ENCODE measurements at places on chromosomes 11 and 22. TPM values are rescaled to one million over a fixed set of nuclear protein-coding genes. Genes with fewer than 3 reads are reported as not detected.

- H3K27me3 ChIP-seq, result no peaks in the 10 kb centered on the region
- H3K27ac ChIP-seq, result no peak overlapping the region
- H3K4me1 ChIP-seq, result no peaks in the 10 kb centered on the region
- H3K4me3 ChIP-seq, result no peak overlapping the region
Measured at GRCh38 chr11:28366549-28367346, 258.6 kb downstream of the METTL15 start.

- H3K27me3 ChIP-seq, result peaks cover 3% of the 10 kb centered on the region
- H3K4me1 ChIP-seq, result peaks cover 9% of the 10 kb centered on the region
- DNase-seq, result no peak
- H3K27ac ChIP-seq, result no peak overlapping the region
- H3K36me3 ChIP-seq, result peaks cover 8% of the 10 kb centered on the region
- no peak overlapping the region for H3K4me3 ChIP-seq
Measured at GRCh38 chr22:42792453-42792908, 64.6 kb downstream of the ARFGAP3 start.

GRCh38 chr11:95674657-95675358, 114.8 kb downstream of the FAM76B start:
- no peak for DNase-seq
- H3K4me1 ChIP-seq, result no peaks in the 10 kb centered on the region
- no peaks in the 10 kb centered on the region for H3K36me3 ChIP-seq
- H3K27ac ChIP-seq, result no peak overlapping the region
- H3K4me3 ChIP-seq, result no peak overlapping the region

- no peak overlapping the region for H3K27ac ChIP-seq
- H3K27me3 ChIP-seq, result no peaks in the 10 kb centered on the region
- no peak overlapping the region for H3K4me3 ChIP-seq
- no peaks in the 10 kb centered on the region for H3K36me3 ChIP-seq
Measured at GRCh38 chr11:102138670-102139069, 28.4 kb downstream of the YAP1 start.

GRCh38 chr11:70423523-70424505, 25.5 kb downstream of the CTTN start:
- DNase-seq, result no peak
- peak overlapping the region; percentile 30 for H3K27ac ChIP-seq
- peak overlapping the region; percentile 74 for H3K4me3 ChIP-seq
- peaks cover 15% of the 10 kb centered on the region for H3K27me3 ChIP-seq
- peaks cover 5% of the 10 kb centered on the region for H3K4me1 ChIP-seq

GRCh38 chr11:17496406-17496805, 19.8 kb upstream of the ABCC8 start:
- H3K36me3 ChIP-seq, result no peaks in the 10 kb centered on the region
- peaks cover 7% of the 10 kb centered on the region for H3K27me3 ChIP-seq
- H3K27ac ChIP-seq, result no peak overlapping the region

GRCh38 chr11:7673724-7674434, 579 bp upstream of the CYB5R2 start:
- peaks cover 8% of the 10 kb centered on the region for H3K27me3 ChIP-seq
- H3K36me3 ChIP-seq, result no peaks in the 10 kb centered on the region
- H3K4me3 ChIP-seq, result peak overlapping the region; percentile 82

DNA sequence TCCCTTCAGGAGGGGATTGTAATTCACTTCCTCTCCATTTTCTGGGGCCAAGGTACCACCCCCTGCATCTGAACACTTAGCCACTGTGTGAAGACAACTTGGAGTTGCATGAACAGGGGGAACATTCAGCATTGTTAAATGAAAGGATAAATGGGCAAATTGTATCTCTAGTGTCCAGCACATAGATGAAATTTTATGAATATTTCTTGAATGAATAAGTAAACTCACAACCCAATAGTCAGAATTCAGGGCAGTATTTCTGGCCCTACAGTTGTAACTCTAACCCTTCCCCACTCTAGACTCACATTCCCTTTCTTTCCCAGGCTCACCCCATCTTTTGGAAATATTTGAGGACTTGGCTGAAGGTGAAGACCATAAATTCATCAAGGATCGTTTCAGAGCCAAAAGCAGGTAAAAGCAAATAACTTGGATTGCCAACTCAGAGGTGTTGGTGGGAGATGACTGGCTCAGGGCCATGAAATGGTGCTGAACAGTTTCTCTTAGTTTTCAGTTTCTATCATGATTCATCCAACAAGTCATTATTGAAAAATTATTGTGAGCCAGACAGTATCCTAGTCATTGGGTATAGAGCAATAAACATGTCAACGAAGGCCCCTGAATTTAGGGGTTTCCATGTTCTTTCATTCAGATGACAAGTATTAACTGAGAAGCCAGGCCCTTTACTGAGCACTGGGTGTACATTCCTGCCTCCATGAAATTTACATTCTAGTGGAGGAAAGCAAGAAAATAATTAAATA, 33.3 kb upstream of the ZC3H12C start:
- no peaks in the 10 kb centered on the region for H3K36me3 ChIP-seq
- peaks cover 3% of the 10 kb centered on the region for H3K27me3 ChIP-seq
- no peak overlapping the region for H3K4me3 ChIP-seq
- no peaks in the 10 kb centered on the region for H3K4me1 ChIP-seq

DNA sequence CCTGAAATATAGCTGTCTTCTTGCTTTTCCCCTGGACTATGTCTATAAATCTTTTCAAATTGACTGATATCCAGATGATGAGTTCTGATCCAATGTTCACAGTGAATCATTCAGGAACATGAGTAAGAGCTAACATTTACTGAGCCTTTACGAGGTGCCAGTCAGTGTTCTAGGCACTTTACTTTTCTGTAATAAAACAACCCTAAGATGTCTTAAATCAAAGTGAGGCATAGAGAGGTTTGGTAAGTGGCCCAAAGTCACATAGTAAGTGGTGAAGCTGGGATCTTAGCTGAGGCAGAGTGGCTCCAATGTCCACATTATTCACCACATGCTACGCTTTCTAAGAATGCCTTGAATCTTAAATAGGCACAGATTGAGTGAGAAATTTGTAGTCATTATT, 79.9 kb upstream of the OR4C15 start:
- H3K4me1 ChIP-seq, result no peaks in the 10 kb centered on the region
- no peak overlapping the region for H3K27ac ChIP-seq
- H3K27me3 ChIP-seq, result peaks cover 3% of the 10 kb centered on the region
- no peak for DNase-seq
- H3K4me3 ChIP-seq, result no peak overlapping the region

DNA sequence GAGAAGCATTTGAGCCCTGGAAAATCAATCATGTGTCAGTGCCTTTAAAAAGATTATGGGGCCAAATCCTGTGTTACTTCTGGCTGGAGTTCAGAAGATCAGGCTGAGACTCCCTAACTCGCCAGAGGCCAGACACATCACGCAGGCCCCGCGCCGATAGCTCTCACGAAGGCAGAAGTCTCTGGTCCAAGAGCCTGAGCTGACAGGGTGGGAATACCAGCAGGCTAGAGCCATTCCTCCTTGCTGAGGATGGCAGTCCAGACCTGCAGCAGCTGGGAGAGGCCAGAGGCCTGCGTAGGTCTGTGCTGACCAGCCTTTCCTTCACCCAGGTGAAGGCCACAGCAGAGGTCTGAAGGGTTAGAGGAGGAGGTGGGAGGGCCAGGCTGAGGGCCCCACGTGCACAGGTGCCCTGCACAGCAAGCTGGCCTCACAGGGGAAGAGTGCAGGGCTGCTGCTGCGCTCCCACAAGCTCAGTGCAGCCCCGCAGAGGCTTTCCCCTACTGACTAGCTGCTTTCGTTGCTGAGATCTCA, 52.9 kb downstream of the ST14 start:
- H3K4me1 ChIP-seq, result no peaks in the 10 kb centered on the region
- peak; percentile 3 for DNase-seq
- H3K27ac ChIP-seq, result no peak overlapping the region
- peaks cover 9% of the 10 kb centered on the region for H3K27me3 ChIP-seq
- H3K4me3 ChIP-seq, result no peak overlapping the region
- peaks cover 4% of the 10 kb centered on the region for H3K36me3 ChIP-seq

DNA sequence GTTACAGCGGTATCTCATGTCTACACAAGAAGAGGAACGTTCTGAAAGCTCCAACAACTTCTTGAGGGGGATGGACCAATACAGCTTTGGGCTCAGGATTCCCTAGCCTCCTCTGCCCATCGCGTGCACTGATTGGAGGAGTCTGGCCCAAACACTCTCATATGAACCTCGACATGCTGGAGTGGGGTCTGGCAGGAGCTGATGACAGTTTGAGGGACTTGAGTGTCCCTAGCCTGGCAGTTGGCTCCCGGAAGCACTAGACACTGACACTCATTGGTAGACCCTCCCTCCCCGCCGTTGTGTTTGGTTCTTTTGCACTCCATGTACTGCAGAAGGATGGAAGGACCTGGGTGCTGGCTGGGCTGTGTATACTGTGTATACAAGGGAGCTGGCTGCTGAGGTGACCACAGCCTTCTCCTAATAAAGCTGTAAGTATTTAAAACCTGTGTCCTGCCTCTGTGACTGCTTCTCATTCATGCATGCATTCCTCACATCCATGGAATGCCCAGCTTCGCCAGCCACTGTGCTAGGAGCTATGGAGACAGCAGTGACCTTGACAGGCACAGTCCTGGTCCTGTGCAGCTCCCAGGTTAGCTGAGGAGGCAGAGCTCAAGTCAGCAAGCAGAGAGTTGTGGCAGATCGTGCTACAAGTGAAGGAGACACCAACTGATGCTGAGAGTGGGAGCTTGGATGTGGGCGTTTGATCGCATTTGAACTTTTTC, 27.9 kb downstream of the ADAMTS15 start:
- no peak for DNase-seq
- peaks cover 12% of the 10 kb centered on the region for H3K4me1 ChIP-seq
- peaks cover 4% of the 10 kb centered on the region for H3K36me3 ChIP-seq
- H3K27me3 ChIP-seq, result peaks cover 9% of the 10 kb centered on the region
- no peak overlapping the region for H3K4me3 ChIP-seq

DNA sequence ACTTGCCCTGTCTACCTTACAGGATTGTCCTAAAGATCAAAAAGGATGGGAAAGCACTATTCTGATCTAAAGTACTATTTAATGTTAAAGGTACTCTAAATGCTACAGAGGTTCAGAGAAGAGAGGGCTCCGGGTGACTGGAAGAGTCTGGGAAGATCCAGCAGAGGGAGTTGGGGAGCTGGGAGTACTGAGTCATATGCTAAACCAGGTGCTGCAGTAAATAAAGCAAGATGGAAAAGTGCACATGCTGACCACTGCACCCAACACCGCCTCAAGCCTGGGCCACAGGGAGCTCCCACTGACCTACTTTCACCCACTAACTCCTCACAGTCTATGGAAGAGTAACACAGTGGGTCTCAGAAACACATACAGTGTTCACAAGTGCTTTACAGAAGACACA, 49.3 kb downstream of the WT1 start:
- peak; percentile 31 for DNase-seq
- H3K36me3 ChIP-seq, result no peaks in the 10 kb centered on the region
- H3K4me1 ChIP-seq, result peaks cover 9% of the 10 kb centered on the region
- no peak overlapping the region for H3K27ac ChIP-seq

DNA sequence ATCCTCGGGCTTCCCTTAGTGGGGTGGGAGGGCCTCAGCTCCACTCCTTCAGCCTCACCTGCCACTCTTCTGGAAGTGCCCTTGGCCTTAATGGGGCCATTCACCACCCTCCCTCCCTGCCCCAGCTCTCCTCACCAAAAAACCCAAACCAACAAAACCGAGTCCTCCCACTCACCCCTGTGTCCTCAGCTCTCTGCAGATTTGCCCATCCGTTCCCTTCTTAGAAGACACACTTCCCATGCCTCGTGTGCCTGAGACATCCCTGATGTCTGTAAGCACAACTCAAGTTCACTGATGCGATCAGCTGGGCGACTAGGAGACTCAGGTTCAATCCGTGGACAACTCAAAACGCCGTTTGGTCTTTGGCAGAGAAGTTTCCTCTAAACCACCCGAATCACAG, 839.2 kb downstream of the TBC1D22A start:
- H3K36me3 ChIP-seq, result peaks cover 22% of the 10 kb centered on the region
- no peaks in the 10 kb centered on the region for H3K4me1 ChIP-seq
- H3K27ac ChIP-seq, result no peak overlapping the region
- peak overlapping the region; percentile 6 for H3K4me3 ChIP-seq
- H3K27me3 ChIP-seq, result peaks cover 11% of the 10 kb centered on the region

GRCh38 chr22:45262195-45262930, 21.7 kb upstream of the KIAA0930 start:
- no peak overlapping the region for H3K4me3 ChIP-seq
- no peak overlapping the region for H3K27ac ChIP-seq
- no peak for DNase-seq
- no peaks in the 10 kb centered on the region for H3K4me1 ChIP-seq
- H3K36me3 ChIP-seq, result no peaks in the 10 kb centered on the region

DNA sequence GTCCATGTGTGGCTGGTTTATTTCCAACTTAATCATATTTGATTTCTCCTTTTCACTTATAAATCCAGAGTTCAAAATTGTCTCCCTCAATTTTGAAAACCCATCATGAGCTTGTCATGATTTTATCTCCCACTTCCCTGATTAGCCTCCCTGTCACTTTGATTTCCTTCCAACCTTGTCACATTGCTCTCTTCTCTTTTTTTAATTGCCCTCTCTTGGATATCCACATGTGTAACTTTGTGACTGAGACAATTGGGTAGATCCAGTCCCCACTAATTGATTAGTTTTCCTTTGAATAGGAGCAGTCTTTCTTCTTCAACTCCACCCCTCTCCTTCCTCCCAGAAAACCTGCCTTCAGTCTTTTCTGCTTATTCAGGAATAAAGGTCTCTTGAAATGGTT, 2.4 kb downstream of the TEF start:
- H3K4me1 ChIP-seq, result no peaks in the 10 kb centered on the region
- H3K27ac ChIP-seq, result no peak overlapping the region
- H3K27me3 ChIP-seq, result peaks cover 5% of the 10 kb centered on the region
- no peak overlapping the region for H3K4me3 ChIP-seq
- DNase-seq, result no peak
- H3K36me3 ChIP-seq, result no peaks in the 10 kb centered on the region

Gene ZDHHC24
- total RNA-seq, result 10.3 TPM

Gene BIK
- total RNA-seq, result 0.97 TPM

Gene LRRC32
- total RNA-seq, result 22.0 TPM

Gene JAML
- total RNA-seq, result 0.31 TPM

Gene PKP3
- total RNA-seq, result 0.49 TPM

Gene DLG2
- total RNA-seq, result 5.1 TPM

Gene HNRNPUL2
- total RNA-seq, result 43.6 TPM

Gene BTG4
- not detected for total RNA-seq

Gene MS4A3
- total RNA-seq, result 1.4 TPM
